ENCODE measurements at places on chromosomes 3 and 15.

DNA sequence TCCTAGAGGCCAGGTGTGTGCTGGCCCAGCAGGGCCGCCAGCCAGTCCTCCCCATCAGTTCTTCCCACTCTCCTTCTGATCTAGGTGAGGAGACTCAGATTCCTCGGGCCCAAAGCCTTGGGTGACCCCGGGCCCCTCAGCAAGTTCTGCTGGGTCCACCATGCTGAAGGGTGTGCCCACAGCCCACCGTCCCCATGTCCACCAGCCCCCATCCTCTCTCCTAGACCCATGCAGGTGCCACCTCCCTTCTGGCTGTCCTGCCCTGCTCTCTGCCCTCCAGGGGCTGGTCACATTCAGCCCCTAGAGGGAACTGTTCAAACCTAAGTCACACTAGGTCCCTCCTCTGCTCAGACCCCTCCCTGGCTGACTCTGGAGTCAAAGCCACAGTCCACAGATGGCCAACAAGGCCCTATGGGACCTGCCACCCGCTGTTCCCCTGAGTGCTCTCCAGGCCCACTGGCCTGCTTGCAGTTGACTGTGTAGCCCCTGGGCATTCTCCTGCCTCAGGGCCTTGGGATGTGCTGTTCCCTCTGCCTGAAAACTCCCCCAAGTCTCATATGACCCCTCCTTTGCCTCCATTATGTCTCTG is 878 bp upstream of the TLR9 start:
- no peak for DNase-seq

DNA sequence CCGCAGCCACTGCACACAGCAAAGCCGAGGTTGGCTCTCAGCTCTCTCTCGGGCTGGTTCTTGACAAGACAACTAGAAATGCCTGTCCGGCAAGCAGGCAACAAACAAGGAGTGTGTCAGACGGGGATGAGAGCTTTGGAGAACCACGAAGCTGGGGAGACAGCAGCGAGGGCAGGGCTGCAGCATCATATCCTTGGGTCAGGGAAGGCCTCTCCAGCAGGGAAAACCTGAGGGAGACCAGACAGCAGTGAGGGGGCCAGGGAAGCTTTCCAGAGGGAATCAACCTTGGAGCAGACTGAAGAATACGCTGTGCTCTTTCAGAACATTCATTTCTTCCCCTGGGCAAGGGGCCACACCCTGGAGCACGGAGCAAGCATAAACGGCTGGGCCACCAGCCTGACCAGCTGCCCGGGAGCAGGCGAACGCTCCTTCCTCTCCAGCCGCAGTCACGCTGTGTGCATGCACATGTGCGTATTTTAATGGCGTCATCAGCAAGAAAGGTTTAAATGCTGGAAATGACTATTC is 58.7 kb downstream of the CHSY1 start:
- no peak for DNase-seq

GRCh38 chr3:43155464-43156121 is 49.7 kb upstream of the POMGNT2 start:
- no peak for DNase-seq

DNA sequence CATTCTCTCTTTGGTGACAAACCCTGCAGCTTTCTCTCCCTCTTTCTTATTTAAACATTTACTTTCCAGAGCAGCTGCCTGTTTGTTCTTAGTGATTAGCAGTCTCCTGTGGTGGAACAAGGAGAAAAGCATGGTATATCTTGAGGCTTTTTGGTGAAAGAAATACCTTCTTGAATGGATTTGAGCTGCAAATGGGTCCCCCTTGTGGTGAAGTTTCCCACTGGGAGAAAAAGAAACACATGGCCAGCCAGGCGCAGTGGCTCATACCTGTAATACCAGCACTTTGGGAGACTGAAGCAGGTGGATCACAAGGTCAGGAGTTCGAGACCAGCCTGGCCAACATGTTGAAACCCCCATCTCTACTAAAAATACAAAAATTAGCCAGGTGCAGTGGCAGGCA is 48.3 kb upstream of the ACP3 start:
- no peak for DNase-seq

GRCh38 chr3:128343287-128344051 is 123.2 kb downstream of the DNAJB8 start:
- DNase-seq = peak; percentile 63

GRCh38 chr3:37510755-37511154 is 336.4 kb upstream of the LRRFIP2 start:
- DNase-seq = no peak

DNA sequence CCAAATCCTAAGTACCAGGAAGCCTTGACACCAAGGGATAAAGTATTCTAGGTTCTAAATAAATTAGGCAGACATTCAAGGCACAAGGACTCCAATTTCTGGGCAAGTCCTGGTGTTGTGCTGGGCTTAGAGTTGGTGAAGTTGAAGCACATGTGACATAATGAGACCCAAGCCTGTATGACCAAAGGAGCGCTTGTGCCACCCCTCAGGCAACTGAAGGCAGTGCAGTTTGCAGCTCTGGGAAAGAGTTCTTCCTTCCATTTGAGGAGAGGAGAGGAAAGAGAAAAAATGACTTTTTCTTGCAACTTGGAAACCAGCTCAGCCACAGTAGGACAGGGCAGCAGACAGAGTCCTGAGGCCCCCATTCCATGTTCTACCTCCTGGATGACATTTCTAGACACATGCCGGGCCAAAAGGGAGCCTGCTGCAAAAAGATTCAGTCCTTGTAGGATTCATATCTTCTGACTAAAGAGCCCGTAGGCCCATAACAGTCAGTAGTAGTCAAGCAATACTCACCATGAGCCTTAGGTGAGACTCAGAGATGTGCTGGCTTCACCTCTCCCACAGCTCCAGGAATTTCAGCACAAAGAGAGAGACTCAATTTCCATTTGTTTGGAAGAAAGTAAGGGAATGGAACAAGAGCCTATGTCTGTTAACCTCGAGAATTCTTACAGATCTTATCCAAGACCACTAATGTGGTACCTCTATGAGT is 588.8 kb upstream of the BCHE start:
- DNase-seq = no peak
